ENCODE measurements at places on chromosomes 7 and 10.

DNA sequence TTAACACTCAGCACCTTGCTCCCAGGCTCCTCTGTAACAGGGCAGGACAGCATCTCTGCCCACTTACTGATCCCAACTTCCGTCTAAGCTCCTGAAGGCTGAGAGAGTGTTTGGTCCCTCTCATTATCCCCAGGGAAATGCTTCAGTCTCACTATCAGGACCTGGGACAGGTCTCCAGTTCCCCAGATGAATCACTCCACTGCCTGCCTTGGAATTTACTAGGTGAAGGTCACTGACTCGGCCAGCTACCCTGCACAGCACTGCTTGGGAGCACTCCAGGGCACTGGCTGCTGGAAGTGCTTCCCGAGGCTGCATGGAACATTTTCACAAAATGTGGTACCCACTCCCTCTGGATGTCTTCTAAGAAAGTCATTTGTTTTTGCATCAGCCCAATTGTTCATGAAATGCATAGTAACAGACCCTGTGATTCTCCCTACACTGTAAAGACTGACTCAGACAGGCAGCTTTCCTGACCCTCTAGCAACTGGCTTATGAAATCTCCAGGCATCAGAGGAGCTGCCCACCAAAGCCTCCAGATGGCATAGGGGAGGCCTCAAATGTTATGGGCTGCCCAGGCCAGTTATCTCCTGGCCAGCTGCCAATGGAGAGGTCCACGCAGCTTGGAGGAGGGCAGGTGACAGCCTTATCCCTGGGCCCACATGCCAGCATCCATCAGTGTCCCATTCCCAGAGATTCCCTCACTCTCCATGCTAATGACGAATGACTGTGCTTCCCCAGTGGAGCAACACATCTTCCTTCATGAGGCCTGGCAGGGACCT is 89.1 kb downstream of the GFRA1 start:
- DNase-seq = peak; percentile 70

DNA sequence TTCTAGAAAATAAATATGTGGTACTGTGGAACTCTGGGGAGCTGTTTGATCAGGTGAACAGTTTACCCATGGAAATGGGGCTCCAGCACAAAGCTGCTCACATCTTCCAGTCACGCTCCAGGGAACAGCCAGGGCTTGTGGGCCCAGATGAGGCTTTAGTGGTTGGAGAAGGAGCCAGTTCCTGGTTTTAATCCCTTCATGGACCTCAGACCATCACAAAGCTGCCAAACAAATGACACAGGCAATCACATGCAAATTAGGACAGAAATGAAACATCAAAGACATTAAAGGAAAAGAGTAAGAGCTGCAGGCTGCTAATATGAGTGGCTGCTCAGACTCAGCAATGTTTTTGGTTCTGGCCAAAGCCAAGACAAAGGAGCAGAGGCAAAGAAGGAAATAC is 2.2 kb upstream of the ATP6V0E2 start:
- DNase-seq = peak; percentile 57

DNA sequence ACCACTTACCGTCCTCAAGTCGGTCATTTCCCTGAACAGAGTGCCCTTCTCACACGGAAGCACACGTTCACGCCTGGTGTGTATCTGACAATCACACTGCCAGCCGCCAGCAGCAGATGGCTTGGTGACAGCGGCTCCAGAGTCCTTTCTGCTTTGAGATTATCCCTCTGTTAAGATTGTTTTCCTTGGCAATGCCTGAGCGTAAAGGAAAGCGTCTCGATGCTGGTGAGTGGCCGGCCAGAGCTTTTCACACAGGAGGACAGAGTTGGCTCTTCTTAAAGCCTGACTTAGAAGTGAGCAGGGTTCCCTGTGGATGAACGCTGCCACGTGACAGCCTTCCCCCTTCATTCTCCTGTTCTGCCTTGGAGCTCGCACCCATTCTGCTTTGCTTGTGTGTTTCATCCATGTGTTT is 22.1 kb upstream of the PRKAR1B start:
- peak; percentile 78 for DNase-seq

DNA sequence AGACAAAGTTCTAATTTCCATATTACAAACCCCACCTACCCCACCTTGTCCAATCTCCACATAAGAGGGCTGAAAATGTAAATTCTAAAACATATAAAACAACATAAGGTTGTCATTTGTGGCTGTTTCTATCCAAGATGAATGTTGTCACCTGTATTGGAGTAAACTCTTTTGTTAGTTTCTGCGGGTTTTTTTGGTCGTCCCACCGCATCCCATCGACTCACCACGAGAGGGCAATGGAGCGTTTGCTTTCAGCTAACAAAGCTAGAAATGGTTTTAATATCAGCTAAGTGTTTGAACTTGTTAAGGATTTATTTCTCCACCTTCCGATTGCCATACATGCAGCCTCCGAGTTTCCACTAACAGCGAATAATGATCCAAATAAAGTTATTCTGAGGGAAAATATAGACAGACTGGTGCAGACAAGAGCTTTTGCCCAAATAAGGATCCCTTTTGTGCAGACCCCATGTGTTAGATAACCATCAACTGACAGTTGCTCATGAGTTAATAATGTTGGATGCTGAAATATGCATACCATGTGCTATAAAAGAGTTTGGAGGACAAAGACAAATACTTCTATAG is 137.2 kb downstream of the ARID5B start:
- DNase-seq = peak; percentile 89

DNA sequence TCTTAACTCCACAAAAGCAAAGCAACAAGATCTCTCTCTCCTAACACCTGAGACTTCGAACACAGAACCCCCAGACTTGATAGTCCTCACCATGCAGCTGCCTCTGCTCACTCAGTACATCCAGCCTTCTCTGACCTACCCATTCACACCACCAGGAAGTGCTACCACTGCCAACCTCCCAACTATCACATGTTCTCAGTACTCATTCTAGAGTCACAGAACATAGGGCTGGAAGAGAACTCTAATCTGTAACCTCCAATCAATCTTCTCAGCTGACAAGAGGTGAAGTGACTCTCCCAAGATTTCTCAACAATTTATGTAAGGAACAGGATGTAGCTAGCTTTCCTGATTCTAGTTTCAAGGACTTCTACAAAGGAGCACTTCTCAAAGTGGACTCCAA is 3.8 kb downstream of the NUDCD3 start:
- DNase-seq = no peak

DNA sequence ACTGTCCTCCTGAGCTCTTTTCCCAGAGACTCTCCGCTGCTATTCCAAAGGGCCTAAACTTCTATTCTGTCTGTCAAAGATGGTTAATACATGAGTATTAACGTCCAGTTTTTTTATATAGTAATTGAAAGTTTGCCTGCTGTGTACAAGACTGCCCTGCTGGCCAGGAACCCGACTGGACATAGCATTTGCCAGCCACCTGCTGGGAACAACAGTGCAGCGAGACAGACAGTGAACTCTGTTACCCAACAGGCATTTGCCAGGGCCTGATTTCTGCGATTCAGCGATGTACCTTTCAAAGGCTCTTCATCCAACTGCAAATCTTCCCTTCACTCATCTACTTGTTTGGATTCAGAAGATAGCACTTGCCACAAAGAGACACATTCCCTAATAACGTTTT is 128.8 kb upstream of the SEM1 start:
- no peak for DNase-seq

DNA sequence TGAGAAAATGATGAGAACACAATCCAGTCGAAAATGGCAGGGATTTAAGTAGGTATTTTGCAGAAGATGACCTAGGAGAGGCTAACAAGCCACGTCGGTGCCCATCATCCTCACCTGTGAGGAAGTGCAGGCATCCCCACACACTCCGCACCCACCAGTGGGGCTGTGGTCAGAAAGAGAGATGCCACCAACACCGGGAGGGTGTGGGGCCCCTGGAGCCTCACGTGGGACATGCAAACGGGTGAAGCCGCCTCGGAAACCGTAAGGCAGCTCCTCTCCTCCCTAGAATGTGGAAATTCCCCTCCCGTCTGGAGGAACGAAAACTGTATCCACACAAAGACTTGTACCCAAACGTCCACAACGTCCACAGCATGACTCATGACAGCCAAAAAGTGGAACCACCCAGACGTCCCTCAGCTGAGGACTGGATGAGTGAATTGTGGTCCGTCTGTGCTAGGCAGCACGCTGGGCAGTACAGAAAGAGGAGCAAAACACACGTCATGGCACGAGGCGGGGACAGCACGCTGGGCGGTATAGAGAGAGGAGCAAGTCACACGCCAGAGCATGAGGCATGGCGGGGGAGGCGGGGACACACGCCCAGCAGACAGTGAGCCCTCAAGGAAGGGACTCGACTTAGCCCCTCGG is 246.0 kb downstream of the ELFN1 start:
- no peak for DNase-seq

DNA sequence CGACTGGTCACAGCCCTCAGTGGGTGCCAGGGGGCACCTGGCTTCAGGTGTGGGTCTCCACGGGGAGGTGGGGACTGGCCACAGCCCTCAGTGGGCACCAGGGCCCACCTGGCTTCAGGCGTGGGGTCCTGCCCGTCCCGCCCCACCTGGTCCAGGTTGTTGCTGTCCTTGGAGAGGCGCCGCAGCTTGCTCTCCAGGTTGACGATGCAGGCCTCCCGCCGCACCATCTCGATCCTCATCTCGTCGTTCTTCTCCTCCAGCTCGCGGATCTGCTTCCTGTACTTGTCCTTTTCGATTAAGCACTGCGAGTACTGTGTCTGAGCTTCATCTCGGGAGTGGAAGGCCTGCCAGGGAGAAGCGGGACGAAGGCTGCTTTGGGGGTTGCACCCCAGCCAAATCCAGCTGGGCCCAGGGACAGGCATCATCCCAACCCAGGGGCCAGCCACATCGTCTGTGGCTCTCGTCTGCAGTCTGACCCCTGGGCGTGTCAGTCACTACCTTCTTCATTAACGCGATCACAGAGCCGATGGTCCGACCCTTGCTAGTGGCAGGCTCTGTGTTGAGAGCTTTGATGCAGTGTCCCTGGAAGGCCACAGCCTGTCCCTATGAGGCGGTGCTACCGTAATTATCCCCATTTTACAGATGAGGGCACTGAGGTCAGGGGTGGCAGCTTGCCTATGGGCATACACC is 92.9 kb upstream of the GNA12 start:
- DNase-seq = no peak

DNA sequence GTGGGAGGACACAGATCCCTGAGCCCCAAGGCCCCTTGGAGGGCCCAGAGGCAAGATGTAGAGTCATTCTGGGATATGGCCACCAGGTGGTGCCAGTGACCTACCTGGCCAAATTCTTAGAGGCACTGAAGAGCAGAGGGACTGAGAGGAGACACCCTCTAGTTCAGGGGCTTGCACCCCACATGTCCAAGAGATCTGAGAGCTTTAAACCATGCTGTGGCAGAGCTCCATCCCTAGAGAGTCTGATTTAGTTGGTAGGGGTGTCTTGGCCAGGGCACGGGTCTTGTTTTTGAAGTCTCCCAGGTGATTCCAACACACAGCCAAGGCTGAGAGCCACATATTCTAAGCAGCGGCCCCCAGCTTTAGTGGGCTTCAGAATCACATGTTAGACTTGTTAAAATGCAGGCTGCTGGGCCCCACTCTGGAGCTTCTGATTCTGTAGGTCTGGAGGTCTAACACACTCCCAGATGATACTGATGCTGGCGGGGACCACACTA is 52.5 kb downstream of the PRF1 start:
- peak; percentile 89 for DNase-seq

GRCh38 chr10:70850097-70850496 is 34.3 kb downstream of the SGPL1 start:
- no peak for DNase-seq

- no peak for DNase-seq
Observed at GRCh38 chr7:155463114-155463811, 5.3 kb downstream of the EN2 start.

DNA sequence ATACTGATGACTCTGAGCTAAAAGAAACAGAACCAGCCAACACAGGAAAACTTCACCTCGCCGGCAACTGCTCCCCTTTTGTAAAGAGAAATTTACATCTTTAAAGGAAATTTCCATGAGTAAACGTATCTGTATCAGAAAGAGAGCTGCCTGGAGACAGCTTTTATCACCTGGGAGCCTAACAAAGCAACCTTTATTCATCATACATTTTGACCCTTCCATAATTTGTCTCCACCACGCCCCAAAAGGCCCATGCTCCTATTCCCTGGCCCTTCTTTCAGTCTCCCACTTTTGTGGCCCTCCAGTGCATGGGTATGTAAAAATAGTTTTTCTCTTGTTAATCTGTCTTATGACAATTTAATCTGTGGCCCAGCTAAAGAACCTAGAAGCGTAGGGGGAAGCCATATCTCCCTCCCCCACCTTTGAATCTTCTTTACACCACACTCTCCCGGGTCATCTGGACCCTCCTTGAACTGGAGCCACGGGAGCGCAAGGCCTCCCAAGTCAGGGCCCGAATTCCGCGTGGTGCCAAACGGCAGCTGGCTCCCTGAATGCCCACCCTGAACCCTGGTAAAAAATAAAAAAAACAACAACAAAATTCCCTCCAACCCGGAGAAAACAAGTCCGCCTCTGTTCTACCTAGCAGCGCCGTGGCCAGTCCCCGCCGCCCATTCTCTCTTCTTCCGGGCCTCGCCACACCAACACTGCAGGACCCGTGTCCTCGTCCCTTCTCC is 15.4 kb upstream of the FKBP9 start:
- DNase-seq = peak; percentile 55

- DNase-seq = peak; percentile 93
Observed at GRCh38 chr10:22340329-22341189, 4.7 kb upstream of the SPAG6 start.

DNA sequence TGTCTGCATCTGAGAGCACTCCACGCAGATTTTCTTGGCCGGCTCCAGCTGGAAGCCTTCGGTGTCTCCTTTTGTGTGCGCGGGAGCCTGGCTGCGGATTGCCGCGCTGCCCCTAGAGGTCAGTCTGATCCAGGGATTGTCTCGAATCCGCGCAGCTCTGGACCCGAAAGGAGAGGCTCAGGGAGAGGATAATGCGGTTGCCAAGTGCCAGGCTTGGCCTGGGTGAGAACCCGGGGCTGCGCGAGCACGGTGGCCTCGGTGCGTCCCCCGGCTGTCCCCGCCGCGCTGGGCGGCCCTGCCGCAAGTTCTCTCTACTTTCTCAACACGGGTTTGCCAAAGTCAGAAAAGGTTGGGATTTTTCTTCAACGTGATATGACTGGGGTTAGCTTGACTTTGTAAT is 140.9 kb downstream of the ADCYAP1R1 start:
- peak; percentile 84 for DNase-seq
